ENCODE measurements at places on chromosomes 4 and X.

GRCh38 chr4:110634350-110635162 lies 11.7 kb upstream of the PITX2 start:
- DNase-seq: no peak

GRCh38 chrX:140949233-140949632 lies 53.2 kb upstream of the SPANXB1 start:
- no peak for DNase-seq

DNA sequence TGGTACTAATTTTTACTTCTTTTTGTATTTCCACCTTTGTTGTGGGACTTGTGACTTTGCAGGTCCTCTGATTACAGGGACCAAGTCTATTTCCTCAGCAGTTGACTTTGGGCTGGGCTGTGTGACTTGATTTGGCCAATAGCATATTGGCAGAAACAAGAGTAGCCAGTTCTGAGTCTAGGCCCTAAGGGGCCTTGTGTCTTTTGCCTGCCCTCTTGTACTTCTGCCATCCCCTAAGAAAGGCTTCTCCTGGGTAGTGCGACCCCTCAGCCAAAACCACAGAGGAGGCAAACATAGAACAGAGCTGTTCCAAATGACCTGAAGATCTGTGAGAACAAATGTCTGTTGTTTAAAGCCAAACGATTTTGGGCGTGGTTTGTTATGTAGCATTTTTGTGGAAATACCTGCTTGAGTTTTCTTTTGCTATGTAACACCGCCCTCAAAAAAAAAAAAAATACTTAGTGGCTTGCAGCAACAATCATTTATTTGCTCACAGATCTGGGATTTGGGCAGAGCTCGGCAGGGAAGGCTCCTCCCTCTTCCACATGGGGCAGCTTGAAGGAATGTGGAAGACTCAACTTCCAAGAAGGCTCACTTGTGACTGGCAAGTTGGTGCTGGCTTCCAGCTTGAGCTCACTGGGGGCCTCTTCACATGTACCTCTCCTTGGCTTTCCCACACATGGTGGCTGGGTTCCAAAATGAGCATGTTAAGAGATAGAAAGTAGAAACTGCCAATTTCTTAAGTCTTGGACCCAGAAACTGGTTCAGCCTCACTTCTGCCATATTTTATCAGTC lies 423.0 kb upstream of the CNKSR2 start:
- DNase-seq: no peak

DNA sequence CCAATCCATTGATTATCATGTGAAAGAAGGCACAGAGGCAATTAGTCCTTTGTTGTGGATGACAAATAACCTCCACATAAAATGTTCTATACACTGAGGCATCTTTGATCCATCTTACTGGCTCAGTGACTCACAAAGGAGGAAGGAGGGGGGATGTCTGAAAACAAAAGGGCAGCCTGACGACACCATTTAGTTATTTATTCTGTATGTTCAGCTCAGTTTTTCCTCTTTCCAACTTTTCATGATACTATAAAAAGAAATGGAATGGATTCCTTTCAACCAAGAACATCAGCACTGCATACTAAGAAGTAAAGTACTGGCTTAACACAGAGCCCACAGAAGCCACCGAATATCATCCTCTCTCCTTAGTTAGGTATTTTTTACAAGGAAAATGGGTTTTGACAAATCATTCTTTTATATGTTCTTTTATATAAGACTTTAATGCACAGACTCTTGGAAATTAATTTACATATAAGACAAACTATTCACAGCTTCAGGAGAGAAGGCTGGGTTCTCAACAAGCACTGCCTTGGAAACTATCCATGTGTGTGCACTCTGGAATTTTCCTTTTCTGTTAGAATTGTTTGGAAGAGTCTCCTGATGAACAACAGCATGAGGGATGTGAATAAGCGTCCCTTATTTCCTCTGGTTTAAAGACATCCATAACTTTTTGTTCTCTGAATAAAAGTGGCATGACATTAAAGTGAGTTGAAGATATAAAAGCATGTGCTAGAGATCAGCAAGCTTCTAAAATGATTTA lies 135.6 kb downstream of the TSPAN5 start:
- DNase-seq: no peak

GRCh38 chr4:56575820-56576429 lies 70.3 kb downstream of the ARL9 start:
- no peak for DNase-seq

- no peak for DNase-seq
Observed at GRCh38 chrX:39165773-39166172, 364.5 kb downstream of the MID1IP1 start.

DNA sequence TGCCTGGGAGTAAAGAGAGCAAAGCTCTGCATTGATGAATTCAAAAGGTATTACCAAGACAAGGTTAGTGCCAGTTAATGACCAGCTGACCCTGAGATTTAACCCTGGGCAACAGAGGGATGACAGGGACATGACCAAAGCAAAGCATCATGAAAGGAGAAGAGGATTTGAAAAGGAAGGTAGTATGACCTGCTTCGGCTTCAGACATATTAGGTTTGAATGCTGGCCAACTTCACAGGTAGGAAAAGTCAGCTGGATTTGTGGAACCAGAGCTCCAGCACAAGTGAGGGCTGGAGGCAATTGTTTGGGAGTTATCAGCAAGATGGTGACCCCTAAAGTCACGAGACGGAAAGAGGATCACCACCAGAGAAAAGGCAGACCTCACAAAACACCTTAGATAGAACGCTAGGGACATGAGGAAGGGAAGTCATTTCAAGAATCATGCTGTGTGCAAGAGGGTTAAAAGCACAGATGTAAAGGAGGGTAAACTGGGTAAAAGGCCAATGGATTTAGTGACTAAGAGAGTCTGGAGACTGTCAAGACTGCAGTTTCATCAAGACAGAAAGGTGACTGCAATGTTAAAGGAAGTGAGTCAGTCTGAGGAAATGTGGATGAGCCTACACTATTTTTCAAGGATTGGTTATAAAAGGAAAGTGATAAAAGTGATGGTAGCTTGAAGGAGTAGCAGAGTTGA lies 45.6 kb downstream of the SH3RF1 start:
- DNase-seq: no peak

GRCh38 chrX:16897445-16897844 lies 27.3 kb upstream of the RBBP7 start:
- DNase-seq: no peak

GRCh38 chr4:78092850-78093249 lies 35.7 kb downstream of the FRAS1 start:
- DNase-seq: no peak

GRCh38 chr4:9937078-9937477 lies 84.2 kb downstream of the SLC2A9 start:
- no peak for DNase-seq

GRCh38 chr4:2253160-2254084 lies 8.5 kb downstream of the MXD4 start:
- DNase-seq: peak; percentile 4

DNA sequence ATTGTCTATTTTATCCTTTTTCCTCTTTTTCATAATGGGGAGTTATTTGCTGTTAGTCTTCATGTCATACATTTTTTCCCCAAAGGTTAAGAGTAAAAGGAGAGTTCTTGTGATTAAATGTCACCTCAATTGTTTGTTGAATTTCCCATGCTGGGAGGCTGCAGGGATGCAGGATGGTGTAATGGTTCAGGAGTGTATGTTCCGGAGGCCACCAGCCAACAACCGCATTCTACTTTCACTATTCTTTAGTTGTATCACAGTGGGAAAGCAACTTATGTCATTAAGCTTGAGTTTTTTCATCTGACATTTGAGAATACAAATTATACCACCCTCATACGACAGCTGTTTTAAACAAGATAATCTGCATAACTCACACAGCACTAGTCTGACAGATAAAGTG lies 15.4 kb downstream of the AFP start:
- no peak for DNase-seq

GRCh38 chr4:140291259-140291658 lies 82.2 kb upstream of the SCOC start:
- DNase-seq: no peak

- peak; percentile 53 for DNase-seq
Observed at GRCh38 chrX:45851434-45851991, 650.8 kb upstream of the DIPK2B start.

DNA sequence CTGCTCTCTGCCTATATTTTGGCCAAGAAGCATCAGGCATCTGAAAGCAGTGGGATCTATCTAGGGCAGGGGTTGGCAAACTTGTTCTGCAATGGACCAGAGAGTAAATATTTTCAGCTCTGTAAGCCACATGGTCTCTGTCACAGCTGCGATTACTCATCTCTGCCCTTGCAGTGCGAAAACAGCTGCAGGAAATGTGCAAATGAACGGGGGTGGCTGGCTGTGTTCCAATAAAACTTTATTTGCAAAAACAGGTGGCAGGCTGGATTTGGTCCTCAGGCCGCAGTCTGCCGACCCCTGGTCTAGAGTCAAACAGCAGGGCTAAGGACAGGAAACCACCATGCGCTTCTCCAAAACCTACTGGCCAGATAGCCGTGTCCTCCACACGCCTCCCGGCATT lies 48.6 kb downstream of the ACOX3 start:
- DNase-seq: no peak

- no peak for DNase-seq
Observed at GRCh38 chrX:88883200-88883599, 136.2 kb downstream of the CPXCR1 start.

DNA sequence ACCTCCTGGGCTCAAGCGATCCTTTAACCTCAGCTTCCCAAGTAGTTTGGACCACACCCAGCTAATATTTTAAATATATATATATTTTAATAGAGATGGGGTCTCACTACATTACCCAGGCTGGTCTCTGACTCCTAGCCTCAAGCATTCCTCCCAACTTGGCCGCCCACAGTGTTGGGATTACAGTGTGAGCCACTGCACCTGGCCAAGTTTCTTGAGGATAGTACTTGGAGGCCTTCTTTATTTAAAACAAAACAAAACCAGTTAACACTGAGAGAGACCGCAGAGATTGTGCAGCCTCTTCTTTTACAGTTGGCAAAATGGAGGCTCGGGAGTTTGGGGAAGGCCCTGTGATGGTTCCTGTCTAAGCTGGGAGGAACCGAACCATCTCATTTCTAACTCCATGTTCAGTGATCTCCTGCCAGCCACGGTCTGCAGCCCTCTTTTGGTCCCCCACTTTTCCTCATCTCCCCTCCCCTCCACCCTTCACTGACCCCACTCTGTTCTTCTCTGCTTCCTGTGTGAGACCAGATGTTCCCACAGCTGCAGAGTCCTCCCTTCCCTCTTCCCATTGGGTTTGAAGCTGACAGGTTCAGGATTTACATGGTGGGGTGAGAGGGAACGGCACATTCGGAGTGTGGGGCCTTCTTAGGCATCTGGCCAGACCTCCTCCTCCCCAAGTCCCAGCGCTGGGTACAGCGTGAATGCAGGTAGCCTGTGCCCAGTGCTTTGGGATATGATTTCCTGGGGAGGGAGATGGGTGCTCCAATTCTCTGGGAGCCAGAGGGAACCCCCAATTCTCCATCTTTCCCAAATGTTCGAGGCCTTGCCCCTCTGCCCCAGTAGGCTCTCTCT lies 1.4 kb upstream of the SORCS2 start:
- DNase-seq: no peak

DNA sequence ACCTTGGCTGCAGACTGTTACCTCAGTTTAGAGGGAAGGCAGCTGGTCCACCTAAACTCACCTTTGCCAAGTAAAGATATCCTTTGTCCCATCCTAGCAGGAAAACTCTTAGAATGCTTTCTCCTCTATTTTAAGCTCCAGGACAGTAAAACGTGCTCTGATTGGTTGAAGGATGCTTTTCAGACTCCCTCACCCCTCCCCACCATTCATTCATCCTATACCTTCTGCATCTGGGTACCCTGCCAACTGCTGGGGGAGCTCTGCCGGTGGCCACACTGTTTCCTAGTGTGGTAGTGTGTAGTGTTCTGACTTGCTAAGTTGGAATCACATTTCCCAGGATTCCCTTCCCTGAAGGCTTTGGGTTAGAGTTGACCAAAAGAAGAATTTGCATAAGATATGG lies 20.3 kb upstream of the POLA1 start:
- DNase-seq: no peak

DNA sequence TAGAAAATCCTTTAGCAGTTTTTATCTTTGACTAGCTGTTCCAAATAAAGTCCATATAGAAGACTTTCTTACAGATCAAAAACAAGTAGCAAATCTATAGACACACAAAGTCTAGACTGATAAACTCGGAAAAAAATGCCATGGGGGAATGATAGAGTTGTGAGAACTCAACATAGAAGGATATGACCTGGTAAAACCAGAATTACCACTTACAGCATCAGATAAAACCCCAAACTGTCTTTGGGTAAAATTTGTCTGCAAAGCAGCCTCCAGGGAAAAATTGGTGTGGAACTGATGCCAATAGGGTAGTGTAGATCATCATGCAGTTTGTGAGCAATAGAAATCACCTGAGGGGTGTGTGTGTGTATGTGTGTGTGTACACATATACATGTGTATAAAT lies 579.1 kb downstream of the SPOCK3 start:
- DNase-seq: no peak

- DNase-seq: peak; percentile 29
Observed at GRCh38 chr4:56906489-56907393, 959 bp upstream of the REST start.

DNA sequence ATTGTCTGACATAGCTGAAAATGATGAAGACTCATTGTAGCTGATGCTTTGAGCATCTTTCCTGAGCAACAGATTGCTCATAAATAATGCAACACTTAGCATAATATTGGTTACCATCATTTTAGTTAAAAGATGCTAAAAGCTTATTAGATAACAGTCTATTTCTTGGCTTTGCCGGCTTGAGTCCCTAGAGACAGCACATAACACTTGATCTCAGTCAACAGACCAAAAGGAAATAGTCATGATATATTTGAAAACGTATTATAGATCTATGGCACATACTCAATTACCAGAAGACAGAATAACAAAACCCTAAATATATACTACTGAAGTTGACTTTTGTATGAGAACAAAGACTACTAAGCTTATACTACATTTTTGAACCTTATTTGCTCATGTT lies 846.7 kb upstream of the EPHA5 start:
- no peak for DNase-seq

DNA sequence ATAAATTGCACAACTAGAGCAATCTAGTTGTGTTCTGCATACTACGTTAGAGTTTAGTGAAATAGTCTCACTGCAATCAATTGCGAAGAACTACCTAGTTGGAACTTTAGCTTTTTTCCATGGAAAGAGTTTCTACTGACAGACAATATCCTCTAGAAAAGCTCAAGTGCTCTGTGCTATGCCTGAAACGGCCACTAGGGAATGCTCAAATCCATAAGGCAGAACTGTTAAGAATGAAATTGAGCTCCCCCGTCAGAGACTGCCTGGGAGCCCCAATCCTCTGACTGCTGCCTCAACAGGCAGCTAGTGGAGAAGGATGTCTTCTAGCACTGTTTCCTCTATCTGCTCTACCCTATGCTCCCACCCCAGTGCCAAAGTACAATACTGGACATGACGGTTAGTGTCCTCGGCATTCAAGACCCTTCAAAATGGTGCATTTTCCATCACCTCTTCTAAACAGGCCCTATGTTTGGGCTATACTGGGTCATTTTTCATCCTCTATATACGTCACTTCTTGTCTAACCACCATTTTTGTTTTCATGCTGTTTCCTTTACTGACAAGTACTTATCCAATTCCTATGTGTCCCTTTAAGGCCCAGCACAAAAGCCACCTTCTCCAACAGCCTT lies 35.3 kb downstream of the FRMD7 start:
- DNase-seq: peak; percentile 47

GRCh38 chr4:53593765-53594164 lies 2.5 kb upstream of the LNX1 start:
- DNase-seq: no peak

Data from activated CD4-positive, alpha-beta T cell treated with anti-CD3 and anti-CD28 coated beads, Interleukin-2, amount 10 ng/mL, durations not matched to agents 7 days and 5 days (primary cell).